ENCODE measurements at places on chromosomes 4 and X. TPM values are rescaled to one million over a fixed set of nuclear protein-coding genes. Genes with fewer than 3 reads are reported as not detected.

DNA sequence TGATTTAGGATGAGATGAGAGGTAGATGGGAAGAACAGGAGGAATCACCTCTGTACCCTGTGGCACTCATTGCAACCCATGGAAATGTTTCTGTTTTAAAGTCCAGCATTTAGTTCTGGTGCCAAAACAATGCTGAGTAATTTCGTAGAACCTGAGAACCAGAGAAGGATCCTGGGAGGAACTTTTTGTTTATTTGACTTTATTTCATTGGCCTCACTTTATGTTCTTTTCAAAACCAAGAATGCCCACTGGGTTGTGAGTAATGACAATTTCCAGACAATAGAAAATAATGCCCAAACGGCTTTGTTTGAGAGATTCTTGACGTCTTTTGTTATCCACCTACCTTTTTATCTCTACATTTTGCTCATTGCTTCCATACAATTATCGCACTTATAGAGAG, 111.3 kb downstream of the SHROOM3 start:
- no peak for DNase-seq

- DNase-seq = peak; percentile 39
These were observed 44.9 kb upstream of the PDLIM5 start for GRCh38 chr4:94406668-94407437.

- DNase-seq = no peak
These were observed 84.1 kb downstream of the NHS start for GRCh38 chrX:17459008-17459611.

- DNase-seq = no peak
These were observed 3.0 kb downstream of the ANK2 start for GRCh38 chr4:113052379-113052951.

- DNase-seq = no peak
These were observed 90.0 kb downstream of the ELOVL6 start for GRCh38 chr4:110108422-110108821.

DNA sequence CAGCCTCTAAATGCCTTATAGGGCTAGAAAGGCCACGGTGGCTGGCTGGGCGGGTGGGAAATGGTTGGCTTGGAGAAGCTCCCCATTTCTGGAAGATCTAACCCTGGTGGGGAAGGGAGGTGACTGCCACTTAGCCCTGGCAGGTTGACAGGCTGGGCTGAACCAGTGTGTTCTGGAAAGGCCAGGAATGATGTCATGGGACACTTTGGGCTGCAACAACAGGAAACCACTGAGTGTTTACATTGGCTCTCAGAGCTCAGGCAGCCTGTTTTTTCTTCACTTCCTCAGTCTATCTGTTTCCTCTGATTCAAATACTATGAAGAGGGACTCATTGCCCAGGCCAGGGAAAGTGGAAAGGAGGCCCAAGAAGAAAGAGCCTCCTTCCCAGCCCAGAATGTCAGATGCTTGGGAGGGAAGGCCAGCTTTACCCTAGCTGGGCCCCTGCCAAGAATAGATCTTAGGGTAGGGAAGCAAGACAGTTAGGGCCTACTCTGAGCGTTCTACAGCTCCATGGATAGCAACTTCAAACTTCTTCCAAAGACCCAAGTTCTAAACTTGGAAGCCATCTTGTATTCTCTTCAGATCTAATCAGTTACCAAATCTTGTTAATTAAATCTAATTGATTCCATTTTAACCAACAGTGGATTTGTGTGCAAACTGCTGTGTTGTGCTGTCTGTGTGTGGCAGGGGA, 65.8 kb upstream of the MSN start:
- DNase-seq = peak; percentile 41

- DNase-seq = no peak
These were observed 8.0 kb downstream of the KLF3 start for GRCh38 chr4:38672074-38672396.

- no peak for DNase-seq
These were observed 144.1 kb upstream of the DDX53 start for GRCh38 chrX:22855693-22856092.

- DNase-seq = no peak
These were observed 227.6 kb downstream of the NR3C2 start for GRCh38 chr4:148214529-148215166.

DNA sequence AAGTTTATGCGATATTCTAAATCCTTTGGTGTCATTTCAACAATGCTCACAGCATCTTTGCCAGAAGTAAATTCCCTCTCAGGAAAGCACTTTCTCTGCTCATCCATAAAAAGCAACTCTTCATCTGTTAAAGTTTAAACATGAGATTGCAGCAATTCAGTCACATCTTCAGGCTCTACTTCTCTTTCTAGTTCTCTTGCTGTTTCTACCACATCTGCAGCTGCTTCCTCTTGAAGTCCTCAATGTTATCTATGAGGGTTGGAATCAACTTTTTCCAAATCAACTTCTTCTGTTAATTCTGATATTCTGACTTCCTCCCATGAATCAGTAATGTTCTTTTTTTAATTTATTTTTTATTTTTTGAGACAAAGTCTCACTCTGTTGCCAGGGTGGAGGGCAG, 100.9 kb downstream of the LCORL start:
- no peak for DNase-seq

DNA sequence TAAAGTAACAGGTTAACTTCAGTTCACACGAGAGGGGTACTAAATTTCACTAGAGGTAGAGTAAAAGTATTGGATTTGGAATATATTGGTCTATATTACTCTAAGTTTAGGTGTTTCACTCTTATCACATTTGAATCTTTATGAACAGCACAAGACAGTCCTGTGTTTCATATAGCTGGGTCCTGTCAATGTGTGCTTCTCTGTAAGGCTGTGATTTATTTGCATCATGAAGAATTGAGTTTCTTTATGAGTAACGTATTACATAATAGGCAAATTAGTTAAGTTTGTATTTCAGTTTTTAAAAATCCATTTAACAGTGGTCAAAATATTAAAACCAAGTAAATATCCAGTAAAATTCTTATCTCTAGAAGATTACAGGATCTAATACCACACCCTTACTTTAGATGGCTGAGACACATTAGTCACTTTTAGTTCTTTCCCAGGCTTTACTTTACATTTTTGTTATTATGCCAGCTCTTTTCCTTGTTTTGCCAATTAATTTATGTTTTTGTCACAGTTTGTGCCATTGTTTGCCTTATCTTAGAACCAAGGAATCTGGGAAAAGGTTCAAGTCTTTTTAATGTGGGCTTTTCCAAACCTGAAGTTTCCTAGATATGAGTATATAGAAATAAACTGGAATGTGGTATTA, 32.1 kb downstream of the NUDT6 start:
- no peak for DNase-seq

DNA sequence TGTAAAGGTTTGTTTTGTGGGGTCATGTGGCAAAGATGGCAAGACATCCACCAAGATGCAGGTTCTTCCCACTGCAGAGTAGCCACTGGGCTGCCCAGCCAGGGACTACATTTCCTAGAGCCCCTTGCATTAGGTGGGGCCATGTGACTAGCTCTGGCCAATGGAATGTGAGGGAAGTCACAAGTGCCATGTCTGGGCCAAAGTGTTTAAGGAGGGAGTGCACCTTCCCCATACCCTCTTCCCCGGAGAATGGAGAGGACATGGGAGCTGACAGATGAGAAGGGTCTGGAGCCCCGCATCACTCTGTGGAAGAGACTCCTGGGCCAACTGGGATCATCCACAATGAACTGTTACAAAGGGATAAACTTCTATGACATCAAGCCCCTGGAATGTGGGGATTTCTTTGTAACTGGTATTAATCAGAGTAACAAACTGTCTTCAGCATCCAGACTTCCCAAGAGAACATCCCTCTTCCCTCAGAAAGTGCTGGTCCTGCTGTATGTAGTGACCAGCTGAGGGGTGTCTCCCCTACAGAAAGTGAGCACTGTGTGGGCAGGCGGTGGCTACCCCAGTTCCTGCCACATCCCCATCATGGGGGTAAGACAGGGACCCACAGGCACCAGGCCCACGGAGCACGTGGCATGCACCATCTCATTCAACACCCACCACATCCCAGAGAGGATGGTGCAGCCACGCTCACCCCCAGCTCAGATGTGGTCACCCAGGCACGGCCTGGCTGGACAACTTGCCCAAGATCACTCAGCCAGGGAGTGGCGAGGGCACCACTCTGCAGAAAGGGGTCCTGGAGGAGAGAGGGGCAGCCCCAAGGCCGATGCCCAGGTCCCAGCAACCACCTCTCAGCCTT, 10.9 kb downstream of the PPP2R2C start:
- DNase-seq = no peak

- DNase-seq = peak; percentile 9
These were observed 51.0 kb upstream of the NHSL2 start for GRCh38 chrX:71859637-71860036.

DNA sequence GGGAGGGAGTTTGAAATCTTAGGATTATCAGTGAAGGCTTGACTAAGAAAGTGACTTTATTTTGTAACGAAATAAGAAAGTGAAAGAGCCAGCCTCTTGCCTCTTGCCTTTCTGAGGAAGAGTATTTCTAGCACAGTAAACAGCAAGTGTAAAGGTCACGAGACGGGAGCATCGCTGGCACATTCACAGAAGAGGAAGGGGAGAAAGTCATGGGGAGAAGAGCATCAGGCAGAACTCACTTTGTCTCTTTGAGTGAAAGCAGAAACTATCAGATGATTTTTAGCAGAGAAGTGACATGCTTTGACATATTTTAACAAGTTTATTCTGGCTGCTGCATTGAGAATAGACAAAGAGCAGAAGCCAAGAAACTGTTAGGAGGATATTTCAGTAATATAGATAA, 313.8 kb downstream of the CAMK2D start:
- DNase-seq = no peak

DNA sequence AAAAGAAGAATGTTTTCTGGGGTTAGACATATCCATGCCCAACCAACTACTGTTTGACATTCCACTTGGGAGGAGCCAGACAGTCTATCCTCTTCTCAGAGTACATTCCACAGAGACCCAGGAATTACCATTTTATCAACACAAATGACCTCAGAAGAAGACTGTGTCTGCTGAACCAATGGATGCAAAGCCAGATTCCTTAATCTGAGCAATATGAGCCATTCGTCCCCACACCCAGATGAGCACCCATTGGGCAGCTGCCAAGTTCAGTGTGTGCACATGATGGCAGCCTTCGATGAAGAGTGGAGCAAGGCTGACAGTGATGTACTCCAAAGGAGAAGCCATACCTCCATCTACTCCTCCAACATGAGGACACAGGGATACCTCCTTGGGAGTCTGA, 111.3 kb downstream of the ZNF674 start:
- DNase-seq = no peak

DNA sequence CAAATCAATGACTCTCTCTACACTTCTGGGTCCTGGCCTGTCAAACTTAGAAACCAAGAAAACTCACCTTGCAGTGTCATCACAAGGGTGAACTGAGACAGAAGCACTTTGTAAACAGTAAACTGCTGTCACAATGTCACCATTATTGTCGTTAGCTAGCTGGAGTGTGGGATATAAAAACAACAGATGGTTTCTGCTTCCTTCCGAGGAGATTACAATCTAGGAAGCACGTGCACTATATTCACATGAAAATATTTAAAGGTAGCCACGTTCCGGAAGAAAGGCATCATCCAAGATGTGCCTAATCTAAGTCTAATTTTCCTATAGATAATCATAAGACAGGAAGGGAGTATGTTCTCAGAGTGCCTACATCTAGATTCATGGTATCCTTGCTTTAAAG, 64.7 kb upstream of the ACSL1 start:
- no peak for DNase-seq

DNA sequence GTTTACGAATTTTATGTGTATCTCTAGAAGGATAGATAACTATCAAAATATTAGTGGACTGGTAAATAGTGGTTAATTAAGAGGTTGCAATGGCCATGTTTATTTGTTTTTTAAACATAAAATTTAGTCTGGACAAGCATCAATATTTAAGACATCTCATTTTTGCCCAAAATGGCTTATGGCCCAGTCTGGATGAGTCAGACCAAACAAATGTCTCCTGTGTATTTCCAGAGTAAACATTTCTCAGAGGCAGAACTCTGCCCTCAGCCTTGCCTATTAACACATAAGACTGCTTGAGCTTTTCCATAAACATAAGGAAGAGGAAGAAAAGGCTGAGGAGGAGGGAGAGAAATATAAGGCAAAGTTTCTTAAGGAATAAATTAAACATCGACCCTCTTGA, 277.1 kb upstream of the DIAPH2 start:
- DNase-seq = no peak

DNA sequence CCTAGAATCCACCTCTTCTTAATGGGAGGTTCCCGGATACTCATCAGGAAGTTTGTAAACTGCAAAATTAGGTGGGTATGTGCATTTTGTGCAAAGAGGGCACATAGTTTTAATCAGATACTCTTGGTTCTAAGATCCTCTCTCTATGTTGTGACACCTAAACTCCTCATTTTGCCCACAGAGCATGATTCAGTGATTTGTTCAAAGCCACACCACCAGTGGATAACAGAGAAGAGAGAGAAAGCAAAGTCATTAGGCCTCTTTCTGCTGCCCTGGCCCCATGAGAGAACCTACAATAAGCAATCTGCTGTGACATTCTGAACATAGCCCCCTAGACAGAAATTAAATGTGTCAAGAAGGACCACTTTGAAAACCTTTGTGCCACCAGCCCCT, 72.3 kb upstream of the STIM2 start:
- DNase-seq = no peak

DNA sequence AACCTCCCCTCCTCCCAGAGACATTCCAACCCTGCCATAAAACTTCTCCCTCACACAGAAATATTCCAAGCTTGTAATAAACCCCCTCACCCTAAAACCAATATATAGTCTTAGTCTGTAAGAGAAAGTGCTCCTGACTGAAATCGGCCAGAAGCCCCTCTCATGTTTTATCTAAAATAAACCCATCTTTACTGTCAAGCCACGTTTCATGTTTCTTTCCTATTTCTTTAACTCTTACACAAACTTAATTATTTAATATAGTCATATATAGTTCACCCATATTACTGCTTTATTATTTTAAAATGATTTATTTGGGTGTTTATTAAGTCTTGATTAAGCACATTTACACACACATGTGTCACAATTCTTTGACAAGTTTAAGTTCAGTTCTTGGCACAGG, 191.3 kb upstream of the AADAT start:
- no peak for DNase-seq

GRCh38 chr4:85779165-85779564, 304.2 kb downstream of the ARHGAP24 start:
- no peak for DNase-seq

DNA sequence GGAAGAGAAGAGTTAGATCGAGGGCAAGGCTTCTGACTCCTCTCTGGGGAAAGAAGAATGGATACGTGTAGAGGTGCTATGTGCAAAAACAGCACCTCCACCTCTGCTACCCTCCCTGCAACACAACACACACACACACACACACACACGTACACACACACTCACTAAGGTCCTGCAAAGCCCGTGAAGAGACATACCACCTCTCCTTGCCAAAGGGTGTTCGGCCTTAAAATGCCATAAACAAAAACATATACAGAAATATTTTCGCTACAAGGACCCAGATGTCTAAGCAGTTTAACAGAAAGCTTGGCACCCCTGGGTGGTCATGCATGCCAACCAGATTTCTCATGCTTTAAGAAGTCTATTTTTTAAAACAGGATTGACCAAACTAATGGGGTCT, 1.5 kb downstream of the TIFA start:
- no peak for DNase-seq

Gene PABPC5
- total RNA-seq = not detected

Gene NUDT10
- total RNA-seq = 2.9 TPM

Gene MAGIX
- total RNA-seq = 0.88 TPM

Gene CLNK
- 0.32 TPM for total RNA-seq

Gene NLRP2B
- total RNA-seq = not detected

Gene MSX1
- total RNA-seq = 0.14 TPM

Gene RAB40A
- 0.14 TPM for total RNA-seq

Gene GAGE12F
- total RNA-seq = not detected

Gene GABRG1
- total RNA-seq = not detected

Gene DCAF4L1
- 0.27 TPM for total RNA-seq

Gene SMARCAD1
- 35.4 TPM for total RNA-seq
